AG04450 (cell line): ENCODE measurements at places on chromosomes 13 and 19.
A peak's percentile ranks its signal among the peaks of the same experiment; 100 is the strongest.

DNA sequence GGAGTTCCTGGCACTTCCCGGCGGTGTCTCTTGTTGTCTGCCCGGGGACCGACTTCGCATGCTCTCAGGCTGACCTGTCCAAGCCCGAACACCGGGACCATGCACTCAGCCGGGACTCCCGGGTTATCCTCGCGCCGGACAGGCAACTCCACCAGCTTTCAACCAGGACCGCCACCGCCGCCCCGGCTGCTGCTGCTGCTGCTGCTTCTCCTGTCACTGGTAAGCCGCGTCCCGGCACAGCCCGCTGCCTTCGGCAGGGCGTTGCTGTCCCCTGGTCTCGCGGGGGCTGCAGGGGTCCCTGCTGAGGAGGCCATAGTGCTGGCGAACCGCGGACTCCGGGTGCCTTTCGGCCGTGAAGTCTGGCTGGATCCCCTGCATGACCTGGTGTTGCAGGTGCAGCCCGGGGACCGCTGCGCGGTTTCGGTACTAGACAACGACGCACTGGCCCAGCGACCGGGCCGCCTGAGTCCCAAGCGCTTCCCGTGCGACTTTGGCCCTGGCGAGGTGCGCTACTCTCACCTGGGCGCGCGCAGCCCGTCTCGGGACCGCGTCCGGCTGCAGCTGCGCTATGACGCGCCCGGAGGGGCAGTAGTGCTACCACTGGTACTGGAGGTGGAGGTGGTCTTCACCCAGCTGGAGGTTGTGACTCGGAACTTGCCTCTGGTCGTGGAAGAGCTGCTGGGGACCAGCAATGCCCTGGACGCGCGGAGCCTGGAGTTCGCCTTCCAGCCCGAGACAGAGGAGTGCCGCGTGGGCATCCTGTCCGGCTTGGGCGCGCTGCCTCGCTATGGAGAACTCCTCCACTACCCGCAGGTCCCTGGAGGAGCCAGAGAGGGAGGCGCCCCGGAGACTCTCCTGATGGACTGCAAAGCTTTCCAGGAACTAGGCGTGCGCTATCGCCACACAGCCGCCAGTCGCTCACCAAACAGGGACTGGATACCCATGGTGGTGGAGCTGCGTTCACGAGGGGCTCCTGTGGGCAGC is 661 bp downstream of the FREM2 start:
- DNase-seq, result no peak

GRCh38 chr13:40181203-40181845 is 485.1 kb downstream of the FOXO1 start:
- DNase-seq, result no peak

DNA sequence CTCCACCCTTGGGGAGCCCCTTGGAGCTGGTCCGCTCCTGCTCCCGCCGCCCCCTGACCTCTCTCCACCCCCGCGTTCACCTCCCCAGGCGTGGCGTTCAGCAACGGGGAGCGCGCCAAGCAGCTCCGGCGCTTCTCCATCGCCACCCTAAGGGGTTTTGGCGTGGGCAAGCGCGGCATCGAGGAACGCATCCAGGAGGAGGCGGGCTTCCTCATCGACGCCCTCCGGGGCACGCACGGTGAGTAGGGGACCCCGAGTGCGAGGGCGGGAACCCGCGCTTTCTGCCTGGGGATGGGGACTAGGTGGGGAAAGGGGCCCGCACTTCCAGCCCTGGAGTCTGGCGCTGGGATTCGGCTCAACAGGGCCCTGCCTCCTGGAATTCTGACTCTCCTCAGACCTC is 1.7 kb downstream of the CYP2A13 start:
- DNase-seq, result no peak

DNA sequence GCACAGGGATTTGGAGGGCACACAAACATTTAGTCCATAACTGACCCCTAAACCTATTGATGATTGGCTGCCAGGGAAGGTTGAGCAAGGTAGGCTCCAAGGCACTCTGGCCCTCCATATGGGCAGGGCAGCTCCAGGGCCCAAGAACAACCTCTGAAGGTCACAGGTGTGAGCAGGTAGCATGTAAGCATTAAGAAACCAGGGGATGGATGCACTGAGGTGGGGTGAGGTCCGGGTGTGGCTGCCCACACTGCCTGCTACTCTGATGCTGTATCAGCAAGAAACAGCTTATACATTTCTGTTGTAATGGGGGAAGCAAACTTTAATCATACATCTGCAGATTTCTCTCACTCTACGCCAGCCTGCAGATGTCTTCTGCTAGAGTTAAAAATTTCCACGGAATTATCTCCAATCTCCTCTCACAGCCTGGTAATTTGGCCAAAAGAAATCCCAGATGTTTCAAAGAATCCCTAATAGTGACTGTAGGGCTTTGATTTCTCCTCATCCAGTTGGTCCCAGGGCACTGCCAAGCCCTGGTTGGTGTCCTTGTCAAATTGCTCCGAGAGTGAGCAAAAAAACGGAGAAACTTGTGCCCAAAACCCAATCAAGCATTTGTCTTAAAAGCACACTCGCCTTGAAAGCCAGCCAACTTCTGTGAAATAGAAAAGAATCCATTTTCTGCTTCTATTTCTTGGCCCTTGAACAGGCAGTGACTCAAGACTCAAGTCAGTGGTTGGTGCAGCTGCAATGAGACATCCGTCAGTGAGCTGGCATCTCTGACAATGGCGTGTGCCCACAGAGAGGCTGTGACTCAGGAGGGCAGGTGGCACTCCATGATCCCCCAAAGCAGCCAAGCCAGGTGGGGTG is 72.5 kb upstream of the MRI1 start:
- peak; percentile 8 for DNase-seq

DNA sequence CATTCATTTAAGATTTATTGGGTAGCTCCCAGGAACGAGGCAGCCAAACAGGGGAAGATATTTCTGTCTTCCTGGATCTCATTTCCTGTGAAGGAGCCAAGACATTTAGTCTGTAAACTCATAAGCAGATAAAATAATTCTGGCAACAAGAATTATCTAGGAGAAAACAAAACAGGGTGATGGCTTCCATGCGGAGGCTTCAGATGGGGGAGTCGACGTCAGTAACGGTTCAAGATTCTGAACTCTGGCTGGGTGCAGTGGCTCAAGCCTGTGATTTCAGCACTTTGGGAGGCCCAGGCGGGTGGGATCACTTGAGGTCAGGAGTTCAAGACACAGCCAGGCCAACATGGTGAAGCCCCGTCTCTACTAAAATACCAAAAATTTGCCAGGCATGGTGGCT is 1.3 kb downstream of the GNA15 start:
- DNase-seq, result no peak

DNA sequence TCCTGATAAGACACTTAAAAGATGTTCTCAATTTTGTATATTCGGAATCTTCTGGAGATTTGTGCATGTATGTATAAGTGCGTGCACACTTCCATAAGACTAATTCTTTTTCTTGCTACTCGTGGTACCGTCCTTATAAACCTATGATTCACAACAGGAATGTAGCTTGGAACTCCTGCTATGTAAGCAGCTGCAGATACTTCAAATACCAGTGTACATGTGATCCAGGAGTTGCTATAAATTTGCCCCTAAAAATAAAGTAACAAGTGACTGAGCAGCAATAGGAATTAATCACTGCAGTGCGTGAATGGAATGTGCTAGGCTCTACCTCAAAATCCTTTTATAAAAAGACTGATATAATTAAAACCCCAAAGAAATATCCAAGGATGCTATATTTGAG is 214.9 kb downstream of the KLF5 start:
- peak; percentile 78 for DNase-seq

DNA sequence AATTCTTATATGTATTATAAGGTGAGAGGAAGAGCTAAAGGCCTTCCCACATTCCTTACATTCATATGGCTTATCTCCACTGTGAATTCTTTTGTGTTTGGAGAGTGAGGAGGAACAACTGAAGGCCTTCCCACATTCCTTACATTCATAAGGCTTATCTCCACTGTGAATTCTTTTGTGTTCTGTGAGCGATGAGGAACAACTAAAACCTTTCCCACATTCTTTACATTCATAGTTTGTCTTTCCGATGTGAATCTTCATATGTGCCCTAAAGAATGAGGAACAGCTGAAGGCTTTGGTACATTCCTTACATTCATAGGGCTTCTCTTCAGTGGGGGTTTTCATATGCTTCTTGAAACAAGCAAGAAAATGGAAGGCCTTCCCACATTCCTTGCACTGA is 13.3 kb downstream of the ZNF699 start:
- no peak for DNase-seq

DNA sequence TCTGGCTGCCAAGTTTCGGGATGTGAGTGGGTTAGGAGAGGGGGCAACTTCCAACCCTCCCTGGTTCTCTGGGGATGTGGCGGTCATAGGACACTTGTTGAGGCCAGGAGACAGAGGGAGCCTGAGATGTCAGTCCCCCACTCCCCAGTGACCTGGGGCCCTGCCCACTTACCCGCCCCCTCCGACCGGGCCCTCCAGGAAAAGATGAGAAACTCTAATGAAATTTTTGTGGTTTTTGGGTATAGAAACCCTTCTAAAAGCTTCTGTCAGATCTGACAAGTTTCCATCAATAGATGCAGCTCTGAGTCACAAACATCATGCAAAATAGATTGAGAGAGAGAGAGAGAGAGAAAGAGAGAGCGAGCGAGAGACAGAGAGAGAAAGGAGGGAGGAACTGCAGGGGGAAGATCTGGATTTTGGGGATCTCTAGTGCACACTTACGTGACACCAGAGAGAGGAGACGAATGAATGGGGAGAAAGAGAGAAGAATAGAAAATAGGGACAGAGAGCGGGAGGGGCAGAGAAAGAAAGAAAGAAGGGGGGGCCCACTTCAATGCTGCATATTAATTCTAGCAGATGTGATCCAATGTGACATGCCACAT is 94.0 kb downstream of the PTPRS start:
- DNase-seq, result no peak
